ENCODE measurements at places on chromosomes 2 and 18.

- DNase-seq, result no peak
These were observed 25.7 kb downstream of the MAP4K3 start for GRCh38 chr2:39411181-39411944.

DNA sequence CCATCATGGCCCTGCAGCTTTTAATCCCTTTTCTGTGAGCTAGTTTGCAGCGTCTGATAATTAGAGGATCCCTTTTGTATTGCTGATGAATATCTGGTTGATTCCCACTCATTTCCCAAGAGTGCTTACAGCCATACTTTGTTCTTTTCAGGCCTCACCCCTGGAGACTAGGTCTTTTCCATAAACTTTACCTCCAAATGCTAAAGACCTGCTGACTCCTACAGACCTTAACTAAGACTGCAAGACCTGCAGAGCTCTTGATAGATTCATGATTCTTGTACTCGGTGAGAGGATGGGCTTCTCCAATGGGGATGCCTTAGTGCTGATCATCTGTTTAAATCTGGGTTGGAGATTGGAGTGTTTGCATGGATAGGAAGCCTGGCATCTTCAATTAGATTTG lies 33.1 kb upstream of the DYNAP start:
- DNase-seq, result no peak

DNA sequence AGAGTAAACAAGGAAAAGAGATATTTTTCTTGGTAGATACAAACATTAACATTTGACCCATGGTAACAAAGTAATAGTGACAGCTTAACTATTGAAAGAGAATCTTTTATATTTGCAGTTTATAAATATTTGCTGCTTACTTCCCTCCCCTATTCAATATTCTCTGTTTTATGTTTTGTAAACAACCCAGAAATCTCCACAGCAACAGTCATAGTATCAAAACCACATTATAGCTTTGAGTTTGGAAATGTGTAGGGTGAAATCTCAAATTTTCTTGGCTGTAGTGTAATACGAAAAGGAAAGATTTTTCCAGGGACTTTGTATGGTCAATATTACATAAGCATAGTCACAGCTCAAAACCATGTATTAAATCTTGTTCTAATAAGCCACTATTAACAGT lies 511.2 kb downstream of the METTL4 start:
- DNase-seq, result no peak

- no peak for DNase-seq
These were observed 417.5 kb downstream of the DPP10 start for GRCh38 chr2:114859726-114860510.

- no peak for DNase-seq
These were observed 44.8 kb downstream of the MARCHF4 start for GRCh38 chr2:216327447-216327935.

GRCh38 chr2:163711258-163711657 lies 24.6 kb downstream of the FIGN start:
- DNase-seq, result no peak

Data from NCI-H187 (cell line).